ENCODE measurements at places on chromosomes 1 and 21. TPM values are rescaled to one million over a fixed set of nuclear protein-coding genes. Genes with fewer than 3 reads are reported as not detected.

DNA sequence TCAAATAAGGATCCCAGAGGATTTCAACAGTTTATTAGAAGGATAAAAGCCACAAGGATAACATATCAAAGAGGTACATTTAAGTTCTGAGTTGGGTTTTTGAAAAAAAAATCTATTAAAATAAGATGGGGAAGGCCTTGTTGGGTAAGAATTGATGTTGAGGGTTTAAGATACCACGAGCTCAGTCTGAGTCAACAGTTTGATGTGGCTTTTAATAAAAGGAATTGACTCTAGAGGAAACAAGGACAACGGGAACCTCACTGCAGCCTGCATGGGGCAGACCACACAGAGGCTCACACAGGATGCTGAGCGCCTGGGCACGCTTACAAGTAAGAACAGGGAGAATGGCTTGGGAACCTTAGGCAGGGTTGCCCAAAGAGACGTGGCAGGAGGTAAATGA lies 107.5 kb downstream of the TIAM1 start:
- peak; percentile 60 for DNase-seq

DNA sequence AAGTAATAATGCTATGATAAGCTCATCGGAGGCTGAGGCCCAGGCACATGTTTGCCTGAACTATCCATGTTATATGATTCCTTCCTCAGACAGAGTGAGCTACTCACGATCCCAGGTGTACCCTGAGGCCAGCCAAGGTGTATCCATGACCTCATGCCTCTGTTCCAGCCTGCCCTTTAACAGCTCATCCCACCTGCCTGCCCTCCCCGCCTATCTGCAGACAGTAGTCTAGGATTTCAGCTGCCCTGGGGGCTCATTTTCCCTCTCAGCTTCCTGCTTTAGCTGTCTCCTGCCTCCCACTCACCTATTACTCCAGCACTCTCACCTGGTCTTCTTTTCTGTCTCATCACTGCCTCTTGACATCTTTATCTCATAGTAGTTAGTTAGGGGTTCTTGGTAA lies 1.9 kb upstream of the IL24 start:
- no peak for DNase-seq

DNA sequence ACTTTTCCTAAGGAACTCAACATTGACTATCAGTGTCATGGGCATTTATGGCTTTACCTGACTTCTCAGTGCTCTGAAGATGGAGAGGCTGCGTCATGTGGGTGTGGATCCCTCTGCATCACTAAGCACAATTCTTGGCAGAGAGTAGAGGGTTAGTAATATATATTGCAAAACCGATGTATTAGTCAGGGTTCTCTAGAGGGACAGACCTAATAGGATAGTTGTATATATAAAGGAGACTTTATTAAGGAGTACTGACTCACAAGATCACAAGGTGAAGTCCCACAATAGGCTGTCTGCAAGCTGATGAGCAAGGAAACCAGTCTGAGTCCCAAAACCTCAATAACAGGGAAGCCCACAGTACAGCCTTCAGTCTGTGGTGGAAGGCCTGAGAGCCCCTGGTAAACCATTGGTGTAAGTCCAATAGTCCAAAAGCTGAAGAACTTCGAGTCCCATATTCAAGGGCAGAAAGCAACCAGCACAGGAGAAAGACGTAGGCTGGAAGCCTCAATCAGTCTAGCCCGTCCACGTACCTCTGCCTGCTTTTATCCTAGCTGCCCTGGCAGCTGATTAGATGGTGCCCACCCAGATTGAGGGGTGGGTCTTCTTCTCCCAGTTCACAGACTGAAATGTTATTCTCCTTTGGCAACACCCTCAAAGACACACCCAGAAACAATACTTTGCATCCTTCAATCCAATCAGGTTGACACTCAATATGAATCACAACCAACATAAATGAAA lies 159.7 kb upstream of the NRIP1 start:
- no peak for DNase-seq

- DNase-seq: no peak
Measured at GRCh38 chr21:16468184-16468583, 738.4 kb downstream of the USP25 start.

- no peak for DNase-seq
Measured at GRCh38 chr1:176858433-176858916, 306.0 kb downstream of the ASTN1 start.

- DNase-seq: no peak
Measured at GRCh38 chr1:203299169-203299568, 6.2 kb upstream of the BTG2 start.

DNA sequence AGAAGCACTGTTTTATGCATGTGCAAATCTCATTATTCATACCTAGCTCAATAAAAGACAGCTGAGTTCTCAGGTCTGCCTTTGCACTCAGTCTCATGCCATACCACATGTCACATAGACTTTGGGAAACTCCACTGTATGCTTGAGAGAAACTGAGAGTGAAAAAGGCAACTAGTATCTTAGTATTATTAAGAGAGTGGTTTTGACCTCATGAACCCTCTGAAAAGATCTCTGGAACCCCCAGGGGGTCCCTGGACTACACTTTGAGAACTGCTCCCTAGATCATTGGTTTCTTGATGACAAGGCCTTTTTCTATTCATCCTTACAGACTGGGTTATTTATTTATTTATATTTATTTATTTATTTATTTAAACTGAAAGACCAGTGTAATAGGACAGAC lies 3.7 kb upstream of the RHEX start:
- DNase-seq: peak; percentile 39

Gene CD53
- 257 TPM for total RNA-seq
